ENCODE measurements at places on chromosomes 2 and 18. TPM values are rescaled to one million over a fixed set of nuclear protein-coding genes. Genes with fewer than 3 reads are reported as not detected.

GRCh38 chr2:211760103-211760502, 778.5 kb downstream of the ERBB4 start:
- DNase-seq: no peak

The CXCR4 gene
- total RNA-seq: 9.2 TPM

GRCh38 chr2:184210329-184210728, 388.0 kb upstream of the ZNF804A start:
- DNase-seq: no peak

The NMS gene
- not detected for total RNA-seq

DNA sequence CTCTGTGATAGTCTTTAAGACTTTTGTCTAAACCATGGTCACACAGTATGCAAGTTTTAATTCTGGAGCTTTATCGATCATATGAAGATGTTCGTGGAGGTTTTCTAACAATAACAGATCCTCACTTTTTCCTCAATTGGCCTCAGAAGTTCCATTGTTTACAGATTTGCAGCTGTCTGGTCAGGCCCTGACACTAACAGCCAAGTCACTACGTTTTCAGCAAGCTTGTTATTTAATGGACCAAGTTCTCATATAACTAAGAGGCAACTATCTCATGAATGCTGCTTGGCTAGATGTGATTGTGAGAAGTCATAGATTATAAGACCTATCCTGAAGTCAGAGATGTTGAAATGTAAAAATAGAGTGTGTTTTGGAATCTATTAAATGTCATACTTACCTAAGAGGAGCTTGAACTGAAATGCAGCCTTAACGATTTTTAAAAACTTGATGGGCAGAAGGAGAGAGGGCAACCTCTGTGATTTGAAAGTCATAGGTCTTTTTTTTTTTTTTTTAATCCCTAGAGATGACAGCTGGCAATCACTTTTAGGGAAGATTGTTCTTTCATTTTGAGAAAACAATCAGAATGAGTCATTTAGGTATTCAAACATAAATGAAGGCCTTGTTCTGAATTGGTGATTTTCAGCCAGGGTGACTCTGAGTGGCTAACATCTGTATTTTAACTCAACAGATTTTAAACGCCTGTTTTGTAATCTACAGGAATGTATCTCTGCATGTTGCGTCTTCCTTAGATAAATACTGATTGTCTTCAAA, 48.4 kb upstream of the NEMP2 start:
- no peak for DNase-seq

DNA sequence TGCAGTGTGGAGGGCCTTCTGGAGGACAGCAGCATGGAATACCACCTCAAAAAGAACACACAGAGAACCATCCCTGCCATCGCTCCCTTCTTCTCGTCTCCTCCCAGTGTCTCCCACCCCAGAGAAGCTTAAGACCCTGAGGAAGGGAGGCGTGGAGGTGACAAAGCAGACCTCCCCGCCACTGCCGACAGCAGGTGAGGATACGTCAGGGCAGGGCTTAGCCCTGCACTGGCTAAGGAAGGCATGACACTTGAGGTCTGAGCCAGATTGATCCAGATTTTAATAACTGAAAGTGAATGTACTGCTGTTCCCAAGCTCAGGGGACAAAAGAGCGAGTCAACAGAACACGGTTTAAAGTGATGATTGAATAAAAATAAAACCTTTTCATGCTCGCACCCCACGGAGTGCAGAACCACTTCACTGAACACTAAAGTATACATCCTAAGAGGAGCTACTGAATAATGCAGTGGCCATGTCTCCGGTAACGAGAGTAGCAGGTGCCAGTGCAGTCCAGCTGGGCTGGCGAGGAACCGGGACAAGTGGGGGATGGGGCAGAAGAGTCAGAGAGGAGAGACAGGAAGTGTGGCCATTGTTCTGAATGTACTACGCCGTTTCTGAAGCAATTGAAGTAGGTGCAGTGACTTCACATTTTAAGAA, 391.0 kb downstream of the CDH2 start:
- no peak for DNase-seq

The WDFY1 gene
- 38.4 TPM for total RNA-seq

The CAVIN2 gene
- 12.3 TPM for total RNA-seq

The KCNIP3 gene
- total RNA-seq: 14.9 TPM

The POMC gene
- total RNA-seq: 8.5 TPM
